Fibroblast of upper back skin (primary cell): ENCODE measurements at places on chromosomes 7 and 10.

DNA sequence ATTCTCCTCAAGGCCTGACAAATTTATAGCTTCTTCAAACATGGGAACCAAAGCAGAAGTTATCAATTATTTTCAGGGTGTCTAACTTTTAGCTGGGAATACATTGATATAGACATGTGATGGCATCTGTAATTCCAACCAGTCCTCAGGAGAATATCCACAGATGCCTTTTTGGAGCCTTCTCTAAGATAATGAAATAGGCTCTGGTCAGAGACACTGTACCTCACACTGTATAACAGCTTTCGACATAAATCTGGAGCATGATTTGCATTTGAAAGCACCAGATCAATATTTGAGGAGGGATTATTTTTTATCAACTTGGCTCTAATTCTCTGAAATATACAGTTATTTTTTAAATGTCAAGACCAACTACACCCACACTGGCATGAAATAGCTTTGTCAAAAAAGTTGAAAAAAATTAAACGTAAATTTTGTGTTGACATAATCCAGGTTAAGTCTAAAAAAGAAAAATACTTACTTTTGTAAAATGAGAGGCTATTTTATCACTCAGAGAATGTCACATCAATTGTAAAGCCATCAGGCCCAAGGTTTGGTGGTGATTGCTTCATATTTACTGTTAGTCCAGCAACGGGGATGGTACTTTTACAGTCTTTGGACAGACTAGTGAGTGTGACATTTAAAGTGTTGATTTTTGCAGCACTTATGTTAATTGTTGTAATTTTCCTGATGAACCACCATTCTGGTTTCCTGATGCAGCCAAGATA lies 177.0 kb upstream of the SP8 start:
- DNase-seq = no peak

DNA sequence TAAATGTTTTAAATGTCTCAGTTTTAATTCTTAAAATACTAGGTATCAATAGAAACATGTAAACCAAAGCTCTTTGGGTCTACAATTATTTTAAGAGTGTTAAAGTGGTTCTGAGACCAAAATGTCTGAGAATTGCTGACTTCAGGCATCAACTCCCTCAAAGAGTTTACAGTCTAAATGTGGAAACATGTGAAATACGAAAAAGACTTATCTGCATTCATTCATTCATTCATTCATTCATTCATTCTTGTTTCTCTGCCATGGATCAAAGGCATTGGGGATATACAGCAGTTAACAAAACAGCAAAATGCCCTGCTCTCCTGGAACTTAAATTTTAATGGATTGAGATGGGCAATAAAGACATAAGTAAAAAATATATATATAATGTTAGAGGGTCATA lies 69.8 kb downstream of the BLNK start:
- no peak for DNase-seq

DNA sequence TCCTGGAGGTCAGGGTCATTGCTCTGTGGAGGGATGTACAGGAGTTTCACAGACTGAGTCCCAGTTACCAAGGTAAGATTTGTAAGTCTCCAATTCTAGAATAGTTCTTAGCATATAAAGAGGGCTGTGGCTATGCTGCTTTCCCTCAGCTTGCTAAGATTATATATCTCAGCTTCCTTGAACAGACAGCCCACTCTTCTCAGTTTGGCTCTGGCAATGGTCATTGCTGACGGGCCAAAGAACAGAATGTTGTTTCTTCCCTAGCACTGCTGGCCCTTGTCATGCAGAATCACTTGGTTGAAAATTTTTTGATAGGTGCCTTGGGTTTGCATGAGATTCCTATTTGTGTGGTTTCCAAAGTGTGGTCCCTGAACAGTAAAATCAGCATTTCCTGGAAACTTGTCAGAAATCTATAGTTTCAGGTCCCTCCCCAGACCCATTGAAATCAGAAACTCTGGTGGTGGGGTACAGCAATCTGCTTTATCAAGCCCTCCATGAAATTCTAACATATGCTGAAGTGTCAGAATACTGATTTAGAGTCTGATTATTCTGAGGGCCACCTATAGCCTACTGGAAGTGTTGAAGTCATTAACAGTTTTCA lies 38.2 kb downstream of the NRBF2 start:
- no peak for DNase-seq

- DNase-seq = no peak
Measured at GRCh38 chr10:51786016-51786683, 86.8 kb upstream of the CSTF2T start.

DNA sequence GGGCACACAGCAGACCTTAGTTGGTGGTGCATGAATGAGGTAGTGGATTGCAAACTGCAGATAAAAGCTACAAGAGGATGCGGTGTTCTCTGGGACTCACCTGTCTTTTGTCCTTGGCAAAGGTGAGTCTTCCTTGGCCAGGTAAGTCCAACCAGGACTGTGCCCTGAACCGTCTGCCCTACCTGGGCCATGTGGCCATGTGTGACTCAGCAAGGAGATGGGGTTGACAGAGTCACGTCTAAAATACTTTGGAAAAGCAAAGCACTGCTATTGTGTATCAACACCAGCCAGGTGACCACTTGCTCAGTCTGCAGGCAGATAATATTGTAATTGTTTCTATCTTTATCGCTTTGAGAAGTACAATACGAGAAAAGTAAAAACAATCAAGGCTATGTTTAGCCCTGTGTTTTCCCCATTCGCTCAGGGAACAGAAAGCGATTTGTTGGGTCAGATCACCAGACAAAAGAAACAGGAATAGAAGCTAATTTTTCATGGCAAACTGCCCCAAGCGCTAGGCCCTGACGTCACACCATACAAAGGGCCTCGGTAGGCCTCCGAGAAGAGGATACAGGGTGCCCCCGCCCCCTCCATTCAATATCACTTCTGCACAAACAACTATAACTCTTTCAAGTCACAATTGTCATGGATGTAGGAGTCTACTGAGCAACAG lies 57.3 kb downstream of the FAM53B start:
- no peak for DNase-seq

DNA sequence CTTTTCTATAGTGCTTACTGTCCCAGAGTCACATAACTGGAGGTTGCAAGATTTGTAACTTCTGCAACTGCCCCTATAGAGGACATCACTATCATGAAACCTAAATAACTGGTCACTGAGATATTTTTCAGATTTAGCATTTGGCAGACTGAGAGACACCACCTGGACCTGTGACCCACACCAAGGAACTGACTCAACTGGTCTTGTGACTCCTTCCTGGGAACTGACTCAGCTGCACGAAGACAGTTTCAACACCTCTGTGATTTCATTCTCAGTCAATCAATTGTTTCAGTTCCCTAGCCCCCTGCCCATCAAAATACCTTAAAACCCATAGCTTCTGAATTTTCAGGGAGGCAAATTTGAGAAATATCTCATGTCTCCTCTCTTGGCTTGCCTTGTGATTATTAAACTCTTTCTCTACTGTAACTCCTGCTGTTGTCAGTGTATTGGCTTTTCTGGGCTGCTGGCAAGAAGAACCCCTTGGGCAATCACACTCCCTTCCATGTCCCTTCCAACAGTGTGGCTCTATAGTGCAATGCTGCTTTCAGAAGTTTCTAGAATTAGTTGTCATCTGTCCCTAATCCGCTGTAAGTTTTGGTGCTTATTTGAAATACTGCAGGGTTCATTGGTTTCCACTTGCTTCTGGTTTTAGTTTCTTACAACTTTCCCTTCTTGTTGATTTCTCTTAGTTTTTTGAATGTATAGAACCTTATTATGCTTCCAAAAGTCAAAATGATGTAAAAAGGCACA lies 127.8 kb upstream of the ADCY1 start:
- peak; percentile 11 for DNase-seq

- DNase-seq = no peak
Measured at GRCh38 chr7:106521541-106521940, 139.4 kb downstream of the CCDC71L start.

GRCh38 chr7:27971171-27971812 lies 209.3 kb downstream of the JAZF1 start:
- no peak for DNase-seq

DNA sequence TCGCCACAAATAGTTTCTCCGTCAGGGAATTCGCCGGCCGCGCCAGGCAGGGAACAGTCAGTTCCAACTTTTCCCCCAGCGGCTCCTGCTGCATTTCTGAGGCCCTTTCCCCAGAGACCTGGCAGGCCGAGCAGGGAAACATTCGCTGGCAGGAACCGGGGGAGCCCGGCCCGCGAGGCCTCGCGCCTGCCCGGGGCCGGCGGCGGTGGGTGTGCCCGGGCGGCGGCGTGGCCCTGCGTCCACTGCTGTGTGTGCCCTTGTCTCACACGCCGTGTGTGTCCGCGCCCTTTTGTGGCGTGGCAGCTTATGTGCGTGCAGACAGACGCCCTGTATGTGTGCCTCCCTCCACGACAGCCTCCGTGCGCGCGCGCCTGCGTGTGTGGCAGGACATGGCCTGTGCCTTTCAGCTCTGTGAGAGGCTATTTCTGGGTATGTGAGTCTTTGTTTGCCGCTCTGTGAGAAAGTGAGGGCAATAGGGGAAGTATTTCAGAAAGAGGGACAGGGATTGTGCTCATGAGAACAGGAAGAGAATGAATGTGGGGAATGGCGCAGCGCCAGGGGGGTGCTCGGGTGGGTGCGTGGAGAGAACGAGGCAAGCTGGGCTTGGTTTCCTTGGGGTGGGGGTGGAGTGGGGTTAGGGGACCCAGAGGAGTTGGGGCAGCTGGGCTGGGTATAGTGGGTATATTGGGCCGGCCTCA lies 689 bp upstream of the SMARCD3 start:
- DNase-seq = peak; percentile 58

DNA sequence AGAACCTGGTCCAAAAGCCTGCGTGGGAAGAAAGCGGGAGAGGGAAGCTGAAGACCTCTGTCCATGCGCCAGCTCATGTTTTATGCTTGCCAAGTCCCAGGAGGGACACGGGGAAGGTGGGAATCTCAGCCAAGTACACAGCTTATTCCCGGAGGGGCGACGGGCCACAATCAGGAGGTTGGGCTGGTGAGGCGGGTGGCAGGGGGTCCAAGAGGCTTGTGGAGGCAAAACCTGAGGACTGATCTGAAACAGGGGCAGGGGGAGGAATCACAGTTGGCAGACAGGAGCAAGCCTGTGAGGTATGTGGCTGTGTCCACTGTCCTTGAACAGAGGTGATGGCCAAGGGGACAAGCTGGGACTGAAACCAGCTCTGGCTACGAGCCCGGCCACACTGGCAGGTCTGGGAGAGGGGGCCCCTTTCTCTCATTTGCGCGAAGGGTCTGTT lies 38.0 kb upstream of the LEP start:
- no peak for DNase-seq

- DNase-seq = peak; percentile 79
Measured at GRCh38 chr10:101018600-101019439, 12.1 kb downstream of the PDZD7 start.

GRCh38 chr7:150371996-150372270 lies 3.3 kb downstream of the REPIN1 start:
- DNase-seq = no peak

- no peak for DNase-seq
Measured at GRCh38 chr10:86712317-86712707, 44.0 kb downstream of the LDB3 start.

DNA sequence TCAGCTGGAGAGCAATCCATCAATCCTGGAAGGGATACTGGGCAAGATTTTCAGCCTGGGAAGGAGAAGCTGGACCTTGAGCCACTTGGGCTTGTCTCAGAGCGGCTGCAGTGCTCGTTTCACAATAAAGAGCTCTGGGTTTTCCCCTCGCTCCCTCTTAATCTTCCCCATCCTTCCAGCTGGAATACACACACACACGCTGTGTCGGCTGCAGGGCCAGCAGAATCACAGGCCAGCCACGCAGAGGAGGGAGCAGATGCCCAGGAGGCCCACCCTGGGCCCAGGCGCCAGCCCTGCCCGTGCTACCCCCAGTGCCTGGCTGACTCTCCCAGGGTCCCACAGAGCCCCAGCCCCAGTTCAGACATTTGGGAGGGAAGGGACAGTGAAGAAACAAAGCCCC lies 255.1 kb downstream of the TNS3 start:
- peak; percentile 79 for DNase-seq

DNA sequence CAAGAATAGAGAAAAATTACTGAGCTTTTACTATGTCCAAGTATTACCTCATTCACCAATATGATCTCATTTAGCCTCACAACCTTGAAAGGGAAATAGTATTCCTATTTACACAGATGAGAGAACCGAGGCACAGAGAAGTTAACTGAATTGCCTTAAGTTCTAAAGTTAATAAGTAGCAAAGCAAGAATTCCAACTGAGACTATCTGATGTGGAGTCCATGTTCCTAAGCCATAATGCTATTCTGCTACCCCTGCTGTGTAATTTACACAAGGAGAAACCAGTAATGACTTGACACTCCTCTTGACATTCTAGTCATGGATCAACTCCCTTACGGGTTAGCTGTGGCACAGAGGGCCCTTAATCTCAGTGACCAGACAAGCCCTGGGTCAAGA lies 60.7 kb downstream of the ABCB4 start:
- no peak for DNase-seq

DNA sequence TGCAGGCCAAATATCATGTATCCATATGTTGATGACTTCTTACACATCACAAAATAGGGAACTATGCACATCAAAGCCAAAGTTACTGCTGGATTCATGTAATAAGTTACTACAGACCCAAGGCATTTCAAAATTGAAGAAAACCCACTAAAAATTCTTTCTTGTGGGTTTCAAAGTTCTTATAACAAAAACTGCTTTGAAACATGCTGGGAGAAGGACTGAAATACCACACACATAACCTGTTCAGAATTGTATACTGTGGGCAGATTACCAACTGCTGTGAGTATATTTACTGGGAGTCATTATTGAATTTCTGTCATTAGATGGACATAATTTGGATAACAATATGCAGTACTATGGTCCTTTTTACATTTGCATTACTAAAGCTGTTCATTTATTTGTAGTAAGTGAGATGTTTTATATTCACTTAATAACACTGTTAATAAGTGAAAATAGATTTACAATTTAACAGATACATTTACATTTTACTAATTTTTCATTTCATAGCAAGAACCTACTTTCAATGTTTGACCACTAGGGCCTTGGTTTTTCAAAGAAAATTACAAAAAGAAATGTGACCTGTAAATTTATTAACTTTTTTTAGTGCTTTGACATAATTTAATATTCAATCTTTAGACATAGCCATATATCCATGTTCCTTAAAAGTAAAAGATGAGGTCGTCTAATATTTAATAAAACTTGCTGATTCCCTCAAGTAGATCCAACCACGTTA lies 132.6 kb downstream of the MAGI2 start:
- peak; percentile 53 for DNase-seq

GRCh38 chr10:69075431-69075830 lies 12.5 kb upstream of the SRGN start:
- DNase-seq = no peak

- DNase-seq = no peak
Measured at GRCh38 chr10:130787243-130787642, 524.3 kb downstream of the TCERG1L start.

- DNase-seq = no peak
Measured at GRCh38 chr10:127756264-127756663, 19.3 kb downstream of the FOXI2 start.

- DNase-seq = peak; percentile 13
Measured at GRCh38 chr7:98753989-98754479, 115.8 kb downstream of the TMEM130 start.

GRCh38 chr7:134565643-134566136 lies 16.8 kb downstream of the AKR1B15 start:
- peak; percentile 17 for DNase-seq

- DNase-seq = no peak
Measured at GRCh38 chr7:153550173-153550572, 502.0 kb upstream of the DPP6 start.
